GM20000 (cell line): ENCODE measurements at places on chromosomes 6 and 20.

DNA sequence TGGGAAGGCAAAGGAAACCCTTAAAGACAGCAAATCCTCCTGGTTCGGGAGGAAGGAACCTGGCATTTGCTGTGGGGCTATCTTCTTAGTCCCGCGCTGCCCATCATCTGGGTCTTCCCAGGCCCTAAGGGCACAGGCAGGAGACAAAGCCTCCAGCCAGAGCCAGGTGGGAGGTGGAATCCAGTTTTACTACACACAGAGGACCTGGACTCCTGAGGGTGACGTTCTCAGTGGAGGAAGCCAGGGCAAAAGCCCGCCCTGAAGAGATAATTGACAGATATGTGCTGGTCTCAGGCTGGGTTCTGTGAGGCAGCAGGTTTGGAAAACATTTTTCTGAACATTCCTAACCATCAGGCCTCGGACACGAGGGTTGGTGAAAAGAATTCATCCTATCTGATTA lies 88.4 kb upstream of the AGPAT4 start:
- no peak for DNase-seq

DNA sequence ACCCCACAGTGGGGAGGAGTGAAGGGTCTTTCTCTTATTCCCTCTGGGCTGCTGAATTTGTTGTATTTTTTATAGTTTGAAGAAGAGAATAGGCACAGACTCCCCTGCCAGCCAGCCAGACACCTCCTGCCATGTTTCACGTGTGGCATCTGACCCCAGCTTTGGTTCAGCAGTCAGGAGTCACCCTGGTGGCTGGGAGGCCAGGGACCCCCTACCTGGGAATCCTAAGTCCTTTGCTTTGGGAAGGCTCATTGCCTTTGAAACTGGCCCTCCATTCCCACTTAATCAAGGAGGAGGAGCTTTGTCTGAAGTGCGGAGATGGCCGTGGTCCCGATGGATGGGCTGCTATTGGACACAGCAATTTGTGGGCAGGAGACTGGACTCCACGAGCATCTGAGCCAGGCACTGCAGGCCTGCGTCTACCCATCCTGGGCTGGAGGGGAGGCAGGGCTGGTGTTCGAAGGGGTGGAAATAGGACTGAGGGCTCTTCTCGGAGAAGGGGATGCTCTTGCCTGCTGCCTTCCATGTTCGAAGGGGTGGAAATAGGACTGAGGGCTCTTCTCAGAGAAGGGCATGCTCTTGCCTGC lies 196.1 kb downstream of the DLL1 start:
- DNase-seq = no peak

- no peak for DNase-seq
Measured at GRCh38 chr20:57532104-57532503, 7.2 kb upstream of the CTCFL start.

- DNase-seq = peak; percentile 46
Measured at GRCh38 chr6:79335133-79335674, 100.7 kb upstream of the HMGN3 start.

DNA sequence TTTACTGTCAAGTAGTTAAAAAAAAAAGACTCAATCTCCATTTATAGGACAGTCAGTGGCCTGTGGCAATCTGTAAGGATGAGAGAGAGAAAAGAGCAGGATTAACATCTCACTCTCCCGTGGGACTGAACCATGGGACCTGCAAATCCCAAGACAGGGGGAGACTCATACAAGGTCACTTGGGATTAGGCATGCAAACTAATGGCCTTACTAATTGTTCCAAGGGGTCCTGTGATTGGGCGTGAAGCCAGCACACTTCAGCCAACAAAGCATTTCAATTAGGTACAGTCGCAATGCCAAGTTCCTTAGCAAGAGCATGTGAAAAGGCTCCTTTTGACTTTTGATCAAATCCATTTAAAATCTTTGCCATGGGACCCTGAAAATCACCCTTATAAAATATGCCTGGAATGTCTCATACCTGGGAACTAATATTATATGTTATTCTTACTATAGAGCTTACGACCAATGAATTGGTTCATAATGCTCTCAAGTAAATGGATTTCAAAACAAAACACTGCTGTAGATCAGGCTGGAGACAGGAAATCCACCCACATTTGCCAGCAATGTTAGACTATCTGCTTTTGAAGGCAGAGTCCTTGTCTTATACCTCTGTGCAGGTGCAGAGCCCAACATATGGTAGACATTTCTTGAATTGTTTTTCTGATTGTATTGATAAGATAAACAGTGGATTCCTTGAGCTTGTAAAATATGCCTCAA lies 412.5 kb downstream of the GJA1 start:
- no peak for DNase-seq

DNA sequence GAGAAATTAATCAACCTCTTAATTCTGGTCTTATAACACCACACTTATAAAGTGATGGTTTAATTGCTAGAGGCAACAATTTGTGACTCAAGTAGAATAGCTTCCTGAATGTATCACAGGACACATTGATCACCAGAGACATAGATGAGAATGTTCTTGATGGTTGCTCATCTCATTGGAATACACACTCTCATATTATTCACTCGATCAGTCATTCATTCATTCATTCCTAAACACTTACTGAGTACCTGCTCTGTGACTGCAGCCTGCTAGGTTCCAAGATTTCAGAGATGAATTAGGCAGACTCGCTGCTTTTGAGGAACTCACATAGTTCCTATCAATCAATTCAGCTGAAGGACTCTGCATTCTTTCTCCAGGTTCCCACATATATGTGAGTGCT lies 365.1 kb upstream of the SOX4 start:
- DNase-seq = no peak

DNA sequence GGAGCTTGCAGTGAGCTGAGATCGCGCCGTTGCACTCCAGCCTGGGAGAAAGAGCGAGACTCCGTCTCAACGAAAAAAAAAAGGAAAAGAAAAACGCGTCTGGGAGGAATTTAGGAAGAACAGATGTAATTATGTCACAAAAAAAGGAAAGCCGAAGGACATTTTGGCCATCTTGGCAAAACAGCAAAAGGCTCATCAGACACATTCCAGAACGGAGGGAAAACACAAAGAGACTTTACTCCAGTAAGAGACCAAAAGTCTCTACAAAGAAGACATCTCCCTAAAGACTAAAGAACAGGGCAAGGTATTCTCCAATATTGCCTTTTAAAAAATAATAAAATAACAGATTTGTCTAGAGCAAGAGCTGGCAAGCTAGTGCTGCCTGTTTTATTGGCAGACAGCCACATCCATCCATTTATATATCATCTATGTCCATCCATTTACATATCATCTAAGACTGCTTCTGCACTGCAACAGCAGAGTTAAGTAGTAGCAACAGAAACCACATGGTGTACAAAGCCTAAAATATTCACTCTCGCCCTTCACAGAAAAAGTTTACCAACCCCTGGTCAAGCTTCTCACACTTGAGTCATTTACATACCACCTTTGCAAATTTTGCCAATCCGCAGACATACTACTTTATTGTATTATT lies 133.9 kb downstream of the ZMYND8 start:
- no peak for DNase-seq

DNA sequence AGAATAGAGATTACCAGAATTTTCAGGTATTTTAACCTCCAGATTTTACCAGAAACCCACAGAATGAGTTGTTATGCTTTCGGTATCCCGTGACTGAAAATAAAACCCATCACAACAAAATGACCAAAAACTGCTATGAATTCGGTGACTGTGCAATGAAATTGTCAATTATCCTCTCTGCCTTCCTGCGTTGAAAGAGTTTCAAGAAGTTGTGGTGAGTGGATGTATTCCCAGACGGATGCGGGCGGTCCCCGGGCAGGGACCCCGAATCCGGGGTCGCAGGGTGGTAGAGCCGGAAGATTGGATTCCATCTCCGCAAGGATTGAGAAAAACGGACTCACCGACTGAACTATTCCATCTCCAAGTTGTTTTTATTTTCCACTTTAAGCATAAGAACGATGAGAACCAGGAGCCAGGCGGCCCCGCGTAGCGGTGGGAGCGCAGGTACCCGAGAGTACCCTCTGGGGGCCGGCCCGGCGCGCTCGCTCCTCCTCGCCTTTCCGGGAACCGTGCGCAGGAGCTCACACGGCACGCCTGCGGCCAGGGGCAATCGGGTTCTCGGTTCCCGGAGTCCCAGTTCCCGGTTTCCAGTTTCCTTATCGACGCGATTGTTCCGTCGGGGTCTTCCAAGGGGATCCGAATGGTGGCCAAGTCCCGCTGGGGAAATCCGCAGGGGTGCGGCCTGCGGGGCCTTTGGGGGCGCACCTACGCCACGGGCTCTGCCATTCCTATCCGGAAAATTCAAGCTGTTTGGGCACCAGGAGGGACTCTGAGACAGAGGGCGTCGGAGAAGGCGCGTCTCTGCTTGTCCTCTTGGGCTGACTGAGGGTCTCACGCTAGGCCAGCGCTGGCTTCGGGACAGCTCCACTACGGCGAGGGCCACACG lies 104.9 kb upstream of the PRDM1 start:
- peak; percentile 37 for DNase-seq

DNA sequence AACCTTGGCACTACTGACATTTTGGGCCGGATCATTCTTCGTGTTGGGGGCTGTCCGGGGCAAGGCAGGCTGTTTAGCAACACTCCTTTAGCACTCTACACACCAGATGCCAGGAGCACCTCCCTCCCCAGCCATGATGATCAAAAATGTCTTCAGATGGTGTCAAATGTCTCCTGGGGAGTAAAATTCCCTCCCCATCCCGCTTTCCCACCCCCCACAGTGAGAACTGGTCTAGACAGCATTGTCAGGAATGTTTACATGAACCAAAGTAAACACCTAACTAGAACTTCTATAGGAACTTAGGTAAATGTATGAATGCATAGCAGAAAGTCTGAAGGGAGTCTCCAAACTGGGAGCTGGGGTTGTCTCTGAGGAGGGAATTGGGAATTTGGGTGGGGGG lies 70.0 kb upstream of the TOP1 start:
- no peak for DNase-seq

GRCh38 chr6:41449399-41450245 lies 96.6 kb upstream of the FOXP4 start:
- DNase-seq = no peak

GRCh38 chr6:14129575-14129974 lies 12.0 kb downstream of the CD83 start:
- peak; percentile 49 for DNase-seq

DNA sequence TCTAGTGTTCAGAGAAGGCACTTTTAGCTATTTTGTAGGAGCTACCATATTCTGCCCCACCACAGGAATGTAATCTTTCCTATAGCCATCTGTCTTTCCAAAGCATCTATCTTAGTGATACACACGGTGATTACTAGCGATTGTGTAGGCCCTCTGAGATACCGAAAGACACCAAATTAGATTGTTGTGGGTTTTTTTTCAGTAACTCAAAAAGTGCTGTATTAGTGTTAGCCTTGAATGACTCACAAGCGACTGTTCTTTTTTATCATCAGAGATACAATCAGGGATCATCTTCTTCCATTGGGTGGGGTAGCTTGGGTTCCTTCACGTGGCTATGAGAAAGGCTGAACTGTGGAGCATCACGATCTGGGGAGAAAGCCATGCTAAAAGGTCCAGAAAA lies 160.2 kb downstream of the MTFR2 start:
- no peak for DNase-seq

DNA sequence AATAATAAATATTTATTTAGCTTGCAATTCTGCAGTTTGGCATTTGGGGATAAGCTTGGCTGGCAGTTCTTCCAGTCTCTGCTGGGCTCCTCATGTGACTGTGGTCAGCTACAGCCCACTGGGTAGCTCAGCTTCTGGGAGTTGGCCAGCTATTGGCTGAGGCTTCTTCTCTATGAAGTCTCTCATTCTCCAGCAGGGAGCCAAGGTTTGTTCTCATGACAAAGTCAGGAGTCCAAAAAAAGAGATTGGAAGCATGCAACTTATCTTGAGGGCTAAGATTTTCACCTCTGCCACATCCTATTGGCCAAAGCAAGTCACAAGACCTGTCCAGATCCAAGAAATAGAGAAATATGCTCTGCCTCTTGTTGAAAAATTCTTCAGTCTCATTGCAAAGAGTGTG lies 94.6 kb downstream of the SNAP25 start:
- DNase-seq = no peak
